ENCODE measurements at places on chromosomes 7 and 10. TPM values are rescaled to one million over a fixed set of nuclear protein-coding genes. Genes with fewer than 3 reads are reported as not detected.

DNA sequence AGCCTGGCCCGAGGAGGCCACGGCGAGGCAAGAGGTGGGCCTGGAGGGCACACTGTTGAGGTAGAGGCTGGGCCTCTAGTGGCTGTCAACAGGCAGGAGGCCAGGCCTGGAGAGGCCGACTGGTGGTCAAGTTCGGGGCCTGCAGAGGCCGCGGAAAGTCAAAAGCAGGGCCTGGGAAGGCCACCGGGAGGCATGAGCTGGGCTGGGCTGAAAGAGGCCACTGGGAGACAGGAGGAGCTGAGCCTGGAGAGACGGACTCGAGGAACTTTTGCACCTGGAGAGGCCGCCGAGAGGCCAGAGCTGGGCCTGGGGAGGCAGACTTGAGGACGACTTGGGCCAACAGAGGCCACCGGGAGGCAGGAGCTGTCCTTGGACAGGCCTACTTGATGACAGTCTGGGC, 321.2 kb downstream of the ZNF479 start:
- no peak for DNase-seq

- no peak for DNase-seq
Measured at GRCh38 chr7:56107954-56108258, 1.6 kb upstream of the CHCHD2 start.

The ALKBH4 gene
- 12.9 TPM for total RNA-seq

- peak; percentile 80 for DNase-seq
Measured at GRCh38 chr7:6589829-6590644, at the start of gene INTS15. INTS15 (plus strand) TSS chr7:6590021; CDS start chr7:6590284, 263 bp downstream.

DNA sequence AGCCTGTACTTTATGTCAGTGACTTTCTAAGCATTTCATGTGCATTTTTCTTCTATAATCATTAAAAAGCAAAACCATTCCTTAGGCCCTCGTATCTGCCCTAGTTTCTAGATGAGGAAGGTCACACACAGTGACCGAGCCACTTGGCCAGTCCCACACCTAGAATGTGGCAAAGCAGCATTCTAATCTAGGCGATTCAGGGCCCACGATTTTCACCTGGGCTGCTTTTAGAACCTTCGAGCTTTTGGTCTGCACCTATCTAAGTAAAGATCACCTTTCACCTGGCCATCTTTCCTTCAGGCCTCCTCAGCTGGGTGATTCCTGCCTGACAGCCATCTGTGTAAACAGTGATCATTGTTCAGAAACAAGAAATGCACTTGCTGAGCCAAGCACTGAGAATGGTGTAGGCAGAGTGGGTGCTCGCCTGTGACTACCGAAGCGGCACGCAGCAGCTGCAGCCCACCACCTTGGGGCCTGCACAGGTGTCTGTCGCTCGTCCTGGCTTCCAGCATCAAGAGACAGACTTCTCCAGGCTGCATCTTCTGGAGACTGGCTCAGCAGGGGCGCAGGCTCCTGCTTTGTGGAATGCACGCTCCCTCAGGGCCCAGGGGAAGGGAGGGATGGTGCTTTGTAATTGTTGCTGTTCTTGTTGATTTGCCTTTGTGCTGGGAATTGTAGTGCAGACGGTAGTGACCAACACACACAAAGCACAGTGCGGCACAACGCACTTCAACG, 149.0 kb upstream of the INSYN2A start:
- no peak for DNase-seq

- DNase-seq, result no peak
Measured at GRCh38 chr10:17712053-17712452, 39.9 kb upstream of the TMEM236 start.

DNA sequence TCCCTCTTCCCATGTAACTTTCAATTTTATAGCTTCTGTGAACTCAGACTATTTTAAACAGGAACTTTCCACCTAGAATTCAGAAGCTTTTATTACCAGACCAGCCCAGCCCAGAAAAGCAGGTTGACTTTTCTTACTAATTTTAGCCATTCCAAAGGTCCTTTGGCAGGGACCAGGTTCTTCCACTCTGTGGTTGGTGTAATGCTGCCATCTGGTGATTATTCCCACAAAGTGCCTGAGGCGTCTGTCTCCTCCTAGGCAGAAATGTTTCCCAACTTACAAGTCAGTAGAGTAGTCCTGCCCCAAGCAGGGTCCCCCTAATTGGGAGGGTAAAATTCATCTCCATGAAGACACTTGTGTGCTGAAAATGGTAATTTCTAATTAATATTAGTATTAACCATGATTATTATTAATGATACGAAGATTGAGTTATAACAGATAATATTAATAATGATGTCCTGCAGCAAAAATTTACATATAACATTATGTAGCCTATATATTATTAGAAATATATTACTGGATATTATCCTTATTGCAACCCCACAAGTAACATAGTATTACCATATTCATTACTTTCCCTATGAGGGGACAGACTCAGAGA, 53.0 kb upstream of the PPP1R17 start:
- DNase-seq, result no peak

DNA sequence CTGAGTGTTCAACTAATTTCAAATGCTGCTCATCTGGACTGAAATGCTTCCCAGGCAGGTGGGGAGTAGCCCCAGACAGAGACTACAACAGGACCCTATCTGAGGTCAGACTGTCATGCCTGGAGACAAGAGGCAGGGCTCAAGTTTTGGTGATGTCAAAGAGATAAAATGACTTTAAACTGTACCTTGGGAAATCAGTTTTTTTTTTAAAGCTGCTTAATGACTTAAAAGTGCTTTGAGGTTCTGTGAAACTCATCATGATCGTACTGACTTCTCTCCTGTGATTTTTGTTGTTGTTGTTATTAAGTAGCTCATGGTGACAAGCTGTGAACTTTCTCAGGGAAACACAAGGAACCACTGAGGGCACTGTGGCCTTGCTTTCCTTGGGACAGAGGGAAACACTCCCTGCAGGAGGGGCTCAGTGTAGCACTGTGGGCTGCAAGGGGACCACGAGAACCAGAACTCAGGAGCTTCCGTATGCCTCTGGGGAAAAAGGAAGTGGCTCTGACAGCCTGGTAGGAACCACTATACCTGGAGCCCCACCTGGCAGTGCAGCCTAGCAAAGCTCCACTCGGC, 9.5 kb downstream of the HIPK2 start:
- no peak for DNase-seq

- DNase-seq, result peak; percentile 86
Measured at GRCh38 chr7:101085162-101085964, at the start of gene TRIM56. TRIM56 (plus strand) TSS chr7:101085481; CDS start chr7:101087313, 1,832 bp downstream.

Data from activated CD4-positive, alpha-beta T cell treated with anti-CD3 and anti-CD28 coated beads, Interleukin-2, amount 10 ng/mL, durations not matched to agents 7 days and 5 days (primary cell).